ENCODE measurements at places on chromosomes 3 and 15.

DNA sequence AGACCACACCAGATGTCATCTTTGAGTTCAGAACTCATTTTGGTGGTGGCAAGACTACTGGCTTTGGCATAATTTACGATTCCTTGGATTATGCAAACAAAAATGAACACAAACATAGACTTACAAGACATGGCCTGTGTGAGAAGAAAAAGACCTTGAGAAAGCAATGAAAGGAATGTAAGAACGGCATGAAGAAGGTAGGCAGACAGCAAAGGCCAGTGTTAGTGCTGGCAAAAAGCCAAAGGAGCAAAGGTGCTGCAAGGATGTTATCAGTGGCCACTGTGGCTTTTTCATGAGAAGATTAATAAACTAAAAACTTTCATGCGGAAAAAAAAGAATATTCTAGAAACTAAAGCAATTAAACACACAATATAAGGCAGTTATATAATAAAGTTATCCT is 21.9 kb downstream of the AAGAB start:
- DNase-seq: no peak

- DNase-seq: no peak
Measured at GRCh38 chr3:43892061-43892460, 201.3 kb downstream of the ABHD5 start.

DNA sequence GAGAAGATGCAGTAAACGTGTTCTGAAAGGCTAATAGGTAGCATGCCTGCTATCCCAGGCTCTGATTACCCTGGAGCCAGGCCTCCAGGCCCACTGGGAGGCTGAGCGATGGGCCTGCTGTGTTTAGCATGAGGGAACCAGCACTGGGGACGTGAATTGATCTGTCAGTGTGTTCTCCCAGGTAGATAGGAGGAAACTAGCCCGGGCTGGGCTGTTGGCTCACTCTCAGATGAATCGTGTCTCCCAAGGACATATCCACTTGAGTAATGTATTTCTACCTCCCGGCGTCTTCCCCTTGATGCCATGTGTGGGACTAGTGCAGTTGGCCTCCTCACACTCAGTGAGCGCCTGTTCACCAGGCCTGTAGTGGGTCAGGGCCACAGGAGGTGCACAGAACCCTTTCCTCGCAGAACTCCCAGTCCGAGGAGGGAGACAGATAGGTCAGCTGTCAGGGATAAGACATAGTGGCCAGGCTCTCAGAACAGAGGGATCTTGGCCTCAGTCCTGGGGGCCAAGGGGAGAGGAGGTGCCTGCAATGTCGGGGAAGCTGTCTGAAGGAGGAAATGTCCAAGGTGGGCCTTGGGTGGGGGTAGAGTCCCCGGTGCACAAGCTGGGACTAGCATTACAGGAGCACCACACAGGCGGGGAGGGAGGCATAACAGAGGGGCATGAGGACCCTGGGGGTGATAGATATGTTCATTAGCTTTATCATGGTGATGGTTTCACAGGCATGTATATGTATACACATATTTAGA is 111.7 kb downstream of the DNAJB8 start:
- no peak for DNase-seq

GRCh38 chr3:185717121-185717520 is 107.7 kb downstream of the IGF2BP2 start:
- DNase-seq: peak; percentile 35

- DNase-seq: no peak
Measured at GRCh38 chr15:59178151-59178695, 28.4 kb upstream of the LDHAL6B start.

GRCh38 chr15:59792359-59792758 is 103.2 kb upstream of the BNIP2 start:
- DNase-seq: no peak

- DNase-seq: peak; percentile 11
Measured at GRCh38 chr15:63256433-63257274, 20.8 kb upstream of the APH1B start.

DNA sequence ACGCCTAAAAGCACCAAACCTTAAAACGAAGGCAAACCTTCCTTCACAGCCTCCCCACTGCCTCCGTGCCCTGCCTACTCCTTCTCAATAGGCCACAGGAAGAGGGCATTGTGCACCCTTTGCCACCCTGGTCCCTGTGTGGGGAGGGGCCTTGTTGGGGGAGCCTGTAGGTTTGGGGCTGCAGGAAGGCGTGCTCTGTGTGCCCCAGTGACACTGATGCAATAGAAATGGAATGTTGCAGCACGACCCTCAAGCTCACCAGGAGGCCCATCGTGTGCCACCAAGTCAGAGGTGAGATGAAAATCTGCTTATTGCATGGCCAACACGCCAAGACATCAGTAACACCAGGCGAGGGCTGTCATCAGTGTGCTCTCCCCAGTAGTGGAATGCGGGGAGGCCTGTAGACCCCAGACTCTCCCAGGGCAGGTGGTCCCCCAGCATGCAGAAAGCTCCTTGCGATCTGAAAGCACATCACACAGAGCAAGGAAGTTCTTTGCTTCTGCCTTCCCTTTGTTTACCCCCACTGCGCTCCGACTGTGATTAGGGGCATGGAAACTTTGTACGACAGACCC is 86.2 kb downstream of the ASB7 start:
- no peak for DNase-seq

GRCh38 chr3:127535901-127536829 is 54.4 kb downstream of the TPRA1 start:
- DNase-seq: no peak

DNA sequence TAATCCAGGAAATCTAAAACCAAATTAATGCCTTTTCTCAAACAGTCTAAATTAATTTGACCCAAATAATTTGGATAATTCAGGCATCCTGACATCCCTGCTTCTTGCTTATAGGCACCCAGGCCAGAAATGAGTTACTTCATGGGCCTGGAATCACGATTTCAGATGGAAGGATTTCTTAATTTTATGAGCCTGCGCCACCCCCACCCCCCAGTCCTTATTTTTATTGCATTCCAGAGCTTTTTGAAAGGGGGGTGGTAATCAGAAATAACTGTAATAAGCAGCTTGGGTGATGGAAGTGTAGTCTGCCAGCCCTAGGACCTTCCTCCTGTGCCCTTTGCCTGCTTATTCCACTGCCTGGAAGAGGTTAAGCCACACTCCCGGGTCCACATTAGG is 1.3 kb downstream of the AP2M1 start:
- DNase-seq: no peak

GRCh38 chr3:152719264-152719663 is 115.7 kb upstream of the P2RY1 start:
- no peak for DNase-seq

DNA sequence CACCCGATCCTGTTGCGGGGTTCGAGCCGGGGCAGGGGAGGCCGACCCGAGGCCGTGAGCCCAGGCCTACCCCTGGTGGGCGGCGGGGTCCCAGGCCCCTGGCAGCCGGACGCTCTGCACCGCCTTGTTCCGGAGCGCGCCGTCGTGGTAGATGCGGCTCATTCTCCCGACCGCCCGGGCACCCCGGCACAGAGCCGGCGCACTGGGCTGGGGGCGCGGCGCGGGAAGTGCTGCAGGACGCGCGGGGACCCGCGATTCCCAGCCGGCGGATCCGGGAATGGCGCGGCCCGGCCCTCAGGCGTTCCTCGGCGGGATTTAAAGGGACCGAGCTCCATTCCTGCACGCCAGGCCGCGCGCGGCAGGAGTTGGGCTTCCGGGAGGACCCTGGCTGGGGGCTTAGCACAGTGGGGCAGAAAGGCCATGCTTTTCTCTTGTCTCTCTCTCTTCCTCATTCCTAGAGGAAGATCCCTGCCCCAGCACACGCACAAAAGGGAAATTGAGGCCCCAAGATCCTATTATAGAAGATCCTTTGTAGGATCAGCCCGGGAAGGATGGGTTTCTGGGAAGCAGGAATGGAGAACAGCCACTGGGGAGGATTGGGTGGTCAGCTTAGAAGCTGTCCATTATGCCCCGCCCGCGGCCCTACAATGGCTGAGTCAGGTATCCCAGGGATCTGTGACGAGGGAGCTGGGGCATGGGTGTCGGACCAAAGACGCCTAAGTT is at the start of gene ARPIN:
TSS of gene ARPIN (minus strand) at position 279 of the 723 bp plus-strand sequence. CDS start at position 162, 117 bp downstream.
- no peak for DNase-seq

GRCh38 chr15:60228101-60228500 is 169.7 kb downstream of the ANXA2 start:
- DNase-seq: no peak

DNA sequence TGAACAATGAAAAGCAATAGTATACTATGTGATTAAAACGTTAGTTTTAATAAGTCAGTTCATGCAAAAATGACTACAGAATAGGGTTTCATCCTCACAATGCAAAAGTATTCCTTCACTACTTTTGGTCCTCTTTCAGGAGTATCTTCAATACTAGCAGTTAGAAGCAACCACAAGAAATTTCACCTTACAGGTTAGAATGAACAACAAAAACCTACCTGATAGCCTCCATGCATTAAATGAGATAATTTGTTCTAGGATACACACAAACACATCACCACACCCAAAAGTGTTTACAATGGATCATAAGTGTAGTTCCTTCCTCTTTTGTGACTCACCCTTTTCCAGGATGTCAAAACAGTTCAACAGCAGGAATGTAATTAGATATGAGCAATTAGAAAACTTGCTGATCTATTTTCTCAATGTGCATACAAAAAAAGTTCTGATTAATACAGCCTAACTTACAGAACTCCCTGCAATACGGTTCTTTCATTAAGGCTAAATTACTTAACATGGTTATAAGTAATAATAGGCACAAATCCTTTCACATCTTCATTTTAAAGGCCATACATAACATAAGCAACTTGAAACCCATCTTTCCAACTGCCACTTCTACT is 21.6 kb downstream of the UACA start:
- no peak for DNase-seq

DNA sequence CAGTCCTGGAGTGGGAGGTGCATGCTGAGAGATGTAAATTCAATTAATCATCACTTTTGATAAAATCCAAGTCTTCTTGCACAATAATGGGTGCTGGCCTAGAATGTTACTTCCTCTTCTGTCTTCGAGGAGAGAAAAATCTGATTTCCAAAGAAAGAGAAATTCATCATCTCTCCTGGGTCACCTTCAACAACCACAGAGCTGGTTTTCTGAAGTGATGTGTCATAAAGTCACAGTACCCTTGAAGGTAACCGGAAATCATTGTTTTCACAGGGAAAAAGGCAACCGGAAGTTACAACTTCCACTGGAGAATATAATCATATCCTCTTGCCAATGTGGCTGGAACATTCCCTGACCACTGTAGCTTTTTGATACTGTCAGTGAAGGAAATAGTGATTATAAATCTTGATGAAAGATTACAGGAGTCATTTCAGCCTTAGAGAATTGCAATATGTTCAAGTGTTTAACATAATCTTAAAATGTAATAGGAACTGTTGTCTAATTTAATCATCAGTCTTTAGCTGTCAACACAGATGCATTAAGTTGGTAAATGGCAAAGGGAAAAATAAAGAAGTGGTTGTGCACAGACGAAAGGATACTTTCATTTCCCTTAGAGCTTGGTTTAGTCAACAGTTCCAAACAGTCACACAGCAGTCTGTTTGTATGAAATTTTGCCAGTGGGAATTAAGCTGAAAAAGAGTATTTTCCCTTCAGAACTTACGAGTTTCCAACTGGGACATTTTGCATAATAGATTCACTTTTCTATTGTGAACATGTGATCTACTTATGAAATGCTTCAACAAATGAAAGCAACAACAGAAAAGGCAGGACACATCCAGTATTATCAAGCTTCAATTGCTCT is 106.5 kb upstream of the SLC4A7 start:
- DNase-seq: no peak

GRCh38 chr3:13707456-13707855 is 158.5 kb downstream of the FBLN2 start:
- no peak for DNase-seq

DNA sequence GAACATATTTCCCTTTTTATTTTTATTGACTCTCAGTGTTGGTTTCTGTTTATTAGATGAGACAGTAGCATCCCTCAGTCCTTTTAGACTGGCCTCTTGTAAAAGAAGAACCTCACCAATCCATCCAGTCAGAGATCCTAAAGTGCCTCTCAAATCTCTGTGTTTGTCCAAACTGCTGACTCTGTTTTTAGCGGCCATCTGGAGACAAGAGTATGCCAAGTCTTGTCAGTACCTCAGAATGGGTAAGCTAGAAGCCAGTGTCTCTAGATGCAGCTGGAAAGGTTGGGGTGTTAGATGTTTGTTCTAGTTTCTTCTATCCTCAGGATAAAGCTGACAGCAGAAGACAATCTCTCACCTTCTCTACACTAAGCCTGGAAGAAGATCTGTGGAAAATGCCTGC is 537.7 kb upstream of the ZNF385D start:
- peak; percentile 54 for DNase-seq

- DNase-seq: no peak
Measured at GRCh38 chr3:109480014-109480413, 142.7 kb upstream of the DPPA4 start.
